NCI-H526 treated with DMSO at 0.1 percent for 48 hours (cell line): ENCODE measurements at places on chromosomes 6 and 20.

DNA sequence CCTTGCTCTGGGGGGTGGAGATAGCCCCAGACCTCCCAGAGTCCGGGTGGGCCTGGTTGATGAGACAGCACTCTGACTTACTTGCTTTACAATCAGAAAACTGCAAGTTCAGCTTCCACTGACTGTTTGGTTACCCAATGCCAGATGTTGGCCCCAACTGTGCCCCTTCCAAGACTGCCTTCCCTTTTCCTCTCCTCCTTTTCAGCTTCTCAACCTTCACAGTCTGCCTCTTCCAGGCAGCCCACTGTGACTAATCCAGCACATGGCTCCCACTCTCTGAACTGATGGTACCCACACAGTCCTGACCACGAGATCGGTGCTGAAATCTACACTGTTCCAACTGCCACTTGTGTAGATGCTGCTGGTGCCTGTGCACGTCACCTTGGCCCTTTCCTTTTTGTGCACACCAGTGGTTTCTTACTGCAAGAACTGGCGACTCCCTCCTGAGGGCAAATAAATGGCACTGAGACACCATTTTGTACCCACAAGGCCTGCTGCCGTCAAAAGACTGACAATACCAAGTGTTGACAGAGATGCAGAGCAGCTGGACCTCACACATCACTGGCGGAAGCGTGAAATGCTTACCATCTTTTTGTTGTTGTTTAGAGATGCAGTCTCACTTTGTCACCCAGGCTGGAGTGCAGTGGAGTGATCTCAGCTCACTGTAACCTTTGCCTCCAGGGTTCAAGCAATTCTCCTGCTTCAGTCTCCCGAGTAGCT lies 1.8 kb upstream of the ARFGAP1 start:
- DNase-seq, result no peak

DNA sequence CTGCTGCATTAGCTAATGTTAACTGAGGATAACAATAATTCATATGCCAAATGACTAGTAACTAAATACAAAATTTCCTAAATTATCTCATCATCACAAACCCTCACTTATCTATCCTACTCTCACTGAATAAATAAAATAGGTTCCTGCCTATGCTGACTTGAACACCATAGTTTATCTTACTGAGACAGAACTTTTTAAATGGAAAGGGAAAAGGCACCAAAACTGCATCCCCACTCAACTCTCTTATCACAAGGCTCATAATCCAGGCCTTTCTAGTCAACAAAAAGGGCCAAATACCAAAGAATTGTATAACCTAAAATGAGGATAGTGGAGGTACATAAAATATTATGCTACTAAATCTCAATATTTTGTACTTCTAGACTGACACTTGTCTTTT lies 23.1 kb downstream of the OSTM1 start:
- no peak for DNase-seq

GRCh38 chr20:12764851-12765250 lies 243.9 kb upstream of the SPTLC3 start:
- DNase-seq, result no peak

- no peak for DNase-seq
Observed at GRCh38 chr20:37500311-37500710, 20.7 kb upstream of the NNAT start.

DNA sequence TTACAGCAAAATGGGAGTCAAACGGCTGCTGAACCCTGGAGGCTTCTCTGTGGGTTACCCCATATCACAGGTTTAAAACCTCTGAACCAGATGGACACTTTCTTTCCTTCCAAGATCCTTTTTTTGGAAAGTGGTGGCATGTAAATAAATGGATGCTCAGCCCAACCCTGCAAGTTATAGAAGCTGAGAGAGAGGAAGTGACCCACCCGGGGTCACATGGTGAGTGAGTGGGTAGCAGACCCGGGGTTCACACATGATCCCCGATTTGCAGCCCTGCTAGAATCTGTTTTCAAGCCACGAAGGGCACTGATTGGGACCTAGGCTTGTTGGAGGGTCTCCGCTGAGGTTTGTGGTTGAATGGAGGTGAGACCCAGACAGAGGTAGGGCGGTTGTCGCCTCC lies 32.0 kb downstream of the SIRPA start:
- no peak for DNase-seq

DNA sequence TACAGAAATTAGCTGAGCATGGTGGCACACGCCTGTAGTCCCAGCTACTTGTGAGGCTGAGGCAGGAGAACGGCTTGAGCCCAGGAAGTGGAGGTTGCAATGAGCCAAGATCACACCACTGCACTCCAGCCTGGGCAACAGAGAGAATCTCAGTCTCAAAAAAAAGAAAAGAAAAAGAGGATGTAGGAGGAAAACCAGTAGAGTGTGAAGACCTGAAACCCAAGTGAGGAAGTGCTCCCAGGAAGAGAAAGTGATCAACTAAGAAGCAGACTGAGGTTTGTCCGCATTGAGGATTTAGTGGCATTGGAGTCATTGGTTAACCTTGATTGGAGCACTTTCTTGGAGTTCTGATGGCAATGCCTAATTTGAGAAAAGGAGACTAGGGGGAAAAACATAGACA lies 20.6 kb upstream of the TASP1 start:
- DNase-seq, result no peak

GRCh38 chr20:63573647-63574131 lies 350 bp downstream of the HELZ2 start:
- no peak for DNase-seq

GRCh38 chr6:25295651-25296050 lies 16.5 kb downstream of the CARMIL1 start:
- no peak for DNase-seq

DNA sequence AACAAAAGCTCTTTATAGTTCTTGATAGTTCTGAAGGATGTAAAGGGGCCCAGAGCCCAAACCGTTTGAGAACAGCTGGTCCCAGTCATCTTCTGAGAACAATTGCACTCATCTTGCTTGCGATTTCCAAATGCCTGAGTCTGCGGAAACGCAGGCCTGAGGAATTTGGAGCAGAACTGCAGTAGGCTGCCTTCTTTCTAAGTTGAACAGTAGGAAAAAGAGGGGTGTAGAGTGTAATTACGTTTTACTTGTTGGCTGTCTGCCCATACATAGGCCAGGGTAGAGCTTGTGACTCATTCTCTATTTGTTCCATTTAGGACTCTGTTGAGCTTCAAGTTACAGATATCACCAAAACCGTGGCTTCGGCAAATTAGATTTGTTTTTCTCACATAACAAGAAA lies 42.0 kb upstream of the KIF16B start:
- DNase-seq, result no peak

DNA sequence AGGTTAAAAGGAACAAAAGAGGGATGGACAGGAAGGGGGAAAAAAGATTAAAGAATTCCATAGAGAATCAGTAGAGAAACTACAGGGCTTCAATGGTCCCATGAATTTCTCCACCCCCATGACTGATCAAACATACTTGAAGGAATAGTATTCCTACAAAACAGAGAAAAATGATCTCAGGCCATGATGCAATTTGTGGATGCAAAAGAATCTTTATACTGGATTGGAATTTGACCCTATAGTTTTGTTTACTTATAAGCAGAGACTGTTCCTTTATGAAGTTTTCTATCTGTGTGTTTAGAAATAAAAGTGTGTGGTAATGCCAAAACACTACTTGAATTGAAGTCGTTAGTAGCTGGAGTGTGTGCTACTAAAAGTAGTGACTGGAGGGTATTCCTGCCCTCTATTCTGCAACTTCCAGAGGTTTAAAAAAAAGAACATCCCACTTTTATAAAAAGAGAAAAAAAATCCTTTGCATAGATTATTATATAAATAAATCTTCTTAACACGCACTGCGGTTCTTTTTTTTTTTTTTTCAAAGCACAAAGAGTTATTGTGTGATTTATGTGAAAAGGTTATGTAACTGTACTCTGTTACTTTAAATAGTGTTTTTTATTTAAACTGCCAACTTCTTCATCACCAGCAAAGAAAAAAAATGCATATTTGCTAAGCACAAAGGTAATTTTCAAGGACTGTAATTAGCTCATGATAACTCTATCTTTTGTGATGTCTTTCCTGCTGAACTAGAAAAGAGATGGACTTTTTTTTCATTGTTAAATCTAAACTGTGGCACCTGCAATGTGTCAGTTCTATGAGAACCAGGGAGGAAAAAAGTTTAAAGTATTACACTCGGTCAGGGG lies 214.5 kb upstream of the CITED2 start:
- DNase-seq, result no peak

DNA sequence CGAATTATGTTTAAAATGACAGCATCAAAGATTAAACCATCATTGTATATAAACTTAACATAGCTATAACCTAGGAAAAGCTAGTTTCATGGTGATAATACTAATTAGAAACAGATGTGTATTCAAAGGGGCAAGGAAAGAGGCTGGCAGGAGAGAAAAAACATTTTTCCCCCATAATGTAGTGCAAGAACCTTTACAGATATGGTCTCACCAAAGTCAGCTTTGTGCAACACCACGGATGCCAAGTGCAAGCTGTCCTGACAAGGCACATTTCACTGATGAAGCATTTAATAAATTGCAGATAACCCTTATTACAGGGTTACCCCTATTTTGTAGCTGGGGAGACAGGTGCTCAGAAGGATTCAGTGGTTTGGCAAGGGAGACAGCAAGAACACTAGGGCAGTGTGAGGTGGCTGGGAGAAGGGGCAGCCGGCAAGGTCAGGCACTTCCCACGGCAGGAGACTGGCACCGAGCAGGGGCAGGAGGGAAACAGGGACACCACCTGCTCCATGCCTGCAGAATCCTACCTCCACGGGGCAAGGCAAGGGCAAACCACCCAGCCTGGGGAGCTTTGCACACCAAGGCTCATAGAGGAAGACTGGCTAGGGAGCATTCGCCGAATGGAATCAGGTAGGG lies 6.5 kb downstream of the RPS6KA2 start:
- DNase-seq, result no peak

GRCh38 chr6:150999107-150999506 lies 133.6 kb downstream of the MTHFD1L start:
- DNase-seq, result no peak

GRCh38 chr20:54347166-54347833 lies 128.1 kb upstream of the DOK5 start:
- no peak for DNase-seq

- DNase-seq, result no peak
Observed at GRCh38 chr6:117263353-117263927, 1.9 kb upstream of the VGLL2 start.

- no peak for DNase-seq
Observed at GRCh38 chr20:59428441-59429205, 128.2 kb downstream of the EDN3 start.

- no peak for DNase-seq
Observed at GRCh38 chr20:1897965-1898464, 2.8 kb downstream of the SIRPA start.

DNA sequence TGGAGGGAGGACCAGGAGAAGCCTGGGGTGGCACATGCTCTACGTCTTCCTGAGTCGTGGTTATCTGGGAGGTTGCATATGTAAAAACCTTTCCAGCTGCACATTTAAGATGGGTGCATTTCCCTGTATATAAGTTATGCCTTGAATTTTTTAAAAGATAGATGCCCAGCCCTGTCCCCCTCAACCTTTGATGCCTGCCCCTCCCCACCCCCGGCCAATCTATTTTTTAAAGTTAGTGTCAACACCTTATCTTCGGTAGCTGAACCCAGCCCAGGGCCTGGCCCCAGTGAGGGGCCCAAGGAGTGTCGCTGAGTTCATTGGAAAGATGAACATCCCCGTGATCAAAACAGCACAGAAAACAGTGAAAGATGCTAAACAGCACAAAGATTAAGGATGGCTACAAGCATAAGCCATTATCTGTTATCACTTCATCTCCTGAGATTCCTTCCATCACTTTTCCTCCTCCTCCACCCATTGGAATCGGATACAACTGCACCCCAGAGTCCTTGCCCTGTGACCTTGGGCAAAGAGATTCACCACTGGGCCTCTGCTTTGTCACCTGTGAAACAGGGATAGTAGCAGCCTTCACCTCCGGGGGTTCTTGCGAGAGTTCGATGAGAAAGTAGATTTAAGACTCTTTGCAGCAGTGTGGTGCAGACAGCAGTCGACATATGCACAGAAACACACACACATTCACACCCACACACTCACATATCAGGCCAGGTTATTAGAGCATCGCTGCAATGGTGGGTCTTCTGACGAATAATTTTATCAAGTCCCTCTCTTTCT lies 47.5 kb downstream of the SIRPA start:
- DNase-seq, result no peak

DNA sequence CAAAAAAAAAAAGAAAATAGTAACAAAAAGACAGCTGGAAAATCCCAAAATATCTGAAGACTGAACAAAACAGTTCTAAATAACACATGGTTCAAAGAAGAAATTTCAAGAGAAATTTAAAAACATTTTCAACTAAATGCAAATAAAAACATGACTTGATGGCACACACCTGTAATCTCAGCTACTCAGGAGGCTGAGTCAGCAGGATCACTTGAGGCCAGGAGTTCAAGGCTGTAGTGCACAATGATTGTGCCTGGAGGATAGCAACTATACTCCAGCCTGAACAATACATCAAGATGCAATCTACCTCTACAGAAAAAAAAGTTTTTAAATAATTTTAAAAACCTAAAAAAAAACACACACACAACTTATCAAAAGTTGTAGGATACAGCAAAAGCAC lies 21.6 kb upstream of the ASF1A start:
- DNase-seq, result no peak

- DNase-seq, result no peak
Observed at GRCh38 chr6:79250107-79250514, 15.6 kb upstream of the HMGN3 start.

DNA sequence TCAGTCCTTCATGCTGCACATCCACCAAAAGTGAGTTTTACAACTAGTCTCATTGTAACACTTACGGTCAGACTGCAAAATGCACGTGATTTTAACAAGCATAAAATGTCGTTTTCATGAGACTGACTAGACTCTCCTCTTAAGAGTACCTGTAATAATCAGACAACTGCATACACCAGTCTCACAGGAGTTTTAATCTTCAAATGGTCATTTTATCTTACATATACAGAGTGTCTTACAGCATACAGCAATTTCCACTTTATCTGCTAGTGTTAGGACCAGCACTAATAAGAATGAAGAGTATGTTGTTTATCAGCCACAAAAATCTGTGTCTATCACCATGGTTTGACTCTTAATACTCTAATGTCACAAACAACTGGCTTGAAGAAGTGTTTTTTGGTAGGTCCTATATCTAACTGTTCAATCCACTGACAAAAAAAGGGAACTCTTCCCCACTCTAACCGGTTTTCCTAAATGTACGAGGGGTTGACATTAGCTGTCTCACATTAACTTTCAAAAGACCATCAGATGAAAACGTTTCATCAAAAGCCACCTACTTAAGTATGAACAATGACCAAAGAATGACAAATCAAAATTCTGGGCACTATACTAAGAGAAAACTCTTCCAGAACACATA lies 1.5 kb upstream of the ASF1A start:
- no peak for DNase-seq

DNA sequence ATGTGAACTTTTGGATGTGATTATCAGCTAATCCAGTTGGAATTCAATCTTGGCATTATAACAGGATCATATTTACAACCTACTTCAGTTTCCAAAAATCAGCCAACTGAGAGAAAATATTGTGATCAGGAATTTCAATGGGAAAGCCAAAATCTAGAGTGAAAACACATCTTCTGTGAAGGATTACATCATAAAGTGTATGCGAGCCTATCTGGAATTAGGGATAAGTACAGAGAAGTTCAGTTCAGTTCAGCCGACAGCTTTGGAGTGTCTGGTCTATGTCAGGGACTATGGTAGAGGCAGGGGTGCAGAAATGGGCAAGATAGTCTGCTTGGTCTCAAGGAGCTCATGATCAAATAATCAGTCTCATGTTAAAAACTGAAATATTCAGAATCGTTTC lies 12.3 kb upstream of the PRIM2 start:
- no peak for DNase-seq
